K562 (cell line): ENCODE measurements at places on chromosomes 4 and X. TPM values are rescaled to one million over a fixed set of nuclear protein-coding genes. Genes with fewer than 3 reads are reported as not detected.

DNA sequence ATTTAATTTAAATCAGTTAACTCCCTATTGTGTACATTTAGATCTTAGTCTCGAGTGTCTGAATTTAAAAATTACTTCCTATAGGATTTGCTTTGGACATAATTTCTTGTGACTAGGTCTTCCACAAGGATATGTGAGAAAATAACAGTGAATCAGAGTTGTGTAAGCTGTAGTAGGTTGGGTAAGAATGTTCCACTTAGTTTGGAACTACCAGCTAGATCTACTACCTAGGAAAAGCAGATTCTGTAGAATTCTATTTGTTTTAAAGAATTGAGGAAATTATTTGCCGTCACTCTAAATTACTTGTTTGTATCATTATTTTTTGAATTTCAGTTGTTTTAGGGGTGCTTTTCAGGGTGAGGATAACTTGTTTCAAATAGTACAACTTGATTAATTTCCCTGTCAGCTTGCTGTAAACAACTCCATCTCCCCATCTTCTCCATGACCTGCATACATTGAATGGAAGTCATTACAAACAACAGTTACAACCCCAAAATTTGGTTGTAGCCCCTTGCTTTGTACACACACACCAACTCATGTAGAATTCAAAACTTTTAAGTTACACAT lies 1.3 kb downstream of the MTHFD2L start:
- no peak for DNase-seq

GRCh38 chr4:8176547-8177399 lies 18.2 kb upstream of the ABLIM2 start:
- DNase-seq = peak; percentile 54

CCDC110 gene
- total RNA-seq = 0.25 TPM in 1 of 2 replicates, not detected in the other

- no peak for DNase-seq
Measured at GRCh38 chr4:159925770-159926169, 822.9 kb downstream of the RAPGEF2 start.

DNA sequence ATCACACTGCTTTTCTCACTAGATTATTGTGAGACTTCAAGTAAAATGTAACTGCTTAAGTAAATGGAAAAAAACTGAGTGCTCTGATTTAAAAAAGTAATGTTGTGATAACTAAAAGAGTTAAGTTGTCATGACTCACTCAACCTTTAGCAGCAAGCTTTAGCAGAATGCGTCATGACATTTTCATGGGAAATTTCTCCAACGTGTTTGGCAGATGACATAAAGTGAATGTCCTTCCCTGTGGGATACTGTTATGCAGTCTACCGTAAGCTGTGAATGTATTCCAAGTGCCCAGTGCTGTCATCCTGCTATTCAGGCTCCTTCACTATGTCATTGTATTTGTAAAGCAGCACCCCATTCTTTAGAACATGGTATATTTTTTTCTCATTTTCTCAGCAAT lies 136.2 kb downstream of the CPXCR1 start:
- no peak for DNase-seq

IL2 gene
- total RNA-seq = 0.89 and 1.6 TPM in 2 replicates

- DNase-seq = no peak
Measured at GRCh38 chr4:53586121-53586816, 5.0 kb downstream of the LNX1 start.

GRCh38 chr4:53592686-53593501 lies 1.6 kb upstream of the LNX1 start:
- peak; percentile 72 for DNase-seq

ZCCHC18 gene
- not detected in 2 replicates for total RNA-seq

- no peak for DNase-seq
Measured at GRCh38 chr4:158580064-158580463, 58.4 kb downstream of the RXFP1 start.

- DNase-seq = no peak
Measured at GRCh38 chr4:39759569-39759968, 61.6 kb downstream of the UBE2K start.

PCDH19 gene
- total RNA-seq = not detected in 2 replicates

DNA sequence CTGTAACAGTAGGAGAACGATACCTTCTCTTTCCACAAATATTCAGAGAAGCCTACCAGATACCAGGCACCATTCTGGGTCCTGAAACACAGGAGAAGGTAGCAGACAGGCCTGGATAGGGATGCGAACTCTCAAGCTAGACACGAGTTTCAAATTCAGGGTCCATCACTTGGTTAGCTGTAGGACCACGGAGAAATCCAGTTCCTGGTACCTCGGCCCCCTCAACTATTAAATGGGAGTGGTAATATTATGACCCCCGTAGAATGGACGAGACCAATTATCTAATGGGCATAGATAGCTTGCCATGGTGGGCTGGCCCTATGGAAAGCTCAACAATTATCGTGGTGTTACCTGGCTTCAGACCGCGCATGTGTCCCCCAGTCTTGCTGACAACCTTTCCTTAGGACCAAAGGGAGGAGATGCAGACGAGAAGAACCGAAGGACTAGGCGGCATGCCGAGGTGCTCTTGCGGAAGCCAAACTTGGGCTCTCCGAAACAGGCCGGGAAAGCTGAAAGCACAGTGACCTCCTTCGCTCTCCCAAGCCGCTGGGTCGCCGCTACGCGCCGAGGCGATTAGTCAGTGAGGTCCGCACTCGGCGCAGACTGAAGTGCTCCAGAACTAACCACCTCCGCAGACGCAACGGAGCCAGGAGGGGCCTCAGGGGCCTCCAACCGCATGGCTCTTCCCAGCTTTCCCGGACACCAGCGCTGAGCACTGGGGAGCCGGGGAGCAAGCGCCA lies 19.6 kb downstream of the NKX3-2 start:
- DNase-seq = no peak
